ENCODE measurements at places on chromosomes 2 and 18. TPM values are rescaled to one million over a fixed set of nuclear protein-coding genes. Genes with fewer than 3 reads are reported as not detected.

DNA sequence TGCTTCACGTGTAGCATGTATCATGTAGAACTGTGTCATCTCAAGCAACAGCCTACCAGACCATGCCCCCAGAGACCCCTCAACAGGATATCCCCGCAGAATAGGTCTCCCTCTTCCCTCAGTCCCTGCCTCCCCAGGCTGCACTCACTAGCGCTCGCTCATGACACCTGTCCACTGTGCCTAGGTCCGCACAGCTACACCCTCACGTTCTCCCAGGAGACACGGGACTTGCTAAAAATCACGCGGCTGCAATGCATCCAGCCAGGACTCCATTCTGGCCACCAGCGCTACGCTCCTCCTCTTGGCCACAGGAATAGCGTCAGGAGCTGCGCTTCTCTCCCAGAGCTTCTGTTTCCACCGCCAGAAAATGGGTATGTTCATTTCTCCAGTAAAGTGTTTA, 2.5 kb downstream of the PXDN start:
- no peak for DNase-seq

Gene NEU4
- total RNA-seq, result 0.86 TPM

Gene CYP27C1
- total RNA-seq, result not detected

DNA sequence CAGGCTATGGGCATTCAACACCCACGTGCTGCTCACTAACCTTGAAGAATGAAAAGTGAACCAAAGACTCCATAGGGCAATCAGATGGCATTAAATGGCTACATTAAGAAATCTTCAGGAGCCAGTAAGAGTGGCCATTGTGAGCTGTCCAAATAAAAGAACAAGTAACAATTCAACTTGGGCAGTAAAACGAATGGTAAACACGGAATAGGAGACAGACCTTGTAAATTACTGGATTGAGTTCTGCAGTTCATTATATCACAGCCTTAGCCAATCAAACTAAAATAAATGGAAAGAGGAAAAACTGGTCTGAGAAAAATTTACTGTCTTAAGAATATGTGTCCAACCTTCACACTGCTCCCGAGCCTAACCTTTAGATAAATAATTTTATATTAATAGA, 306.5 kb upstream of the ZNF521 start:
- no peak for DNase-seq

DNA sequence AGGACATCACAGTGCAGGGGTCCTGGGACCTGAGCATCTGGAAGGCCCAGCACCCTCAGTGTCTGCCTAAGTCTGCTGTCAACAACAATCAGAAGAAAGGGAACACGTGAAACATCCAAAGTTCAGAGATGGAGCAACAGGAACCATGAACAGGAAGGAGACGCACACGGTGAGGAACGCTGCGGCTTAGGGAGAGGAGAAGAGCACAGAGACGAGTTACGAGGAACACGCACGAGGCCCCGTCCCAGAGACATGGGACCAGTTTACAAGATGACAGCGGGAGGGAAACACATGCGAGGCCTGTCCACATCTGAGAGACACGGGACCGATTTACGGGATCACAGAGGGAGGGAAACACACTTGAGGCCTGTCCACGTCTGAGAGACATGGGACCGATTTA, 2.9 kb upstream of the KCNG2 start:
- DNase-seq, result no peak

Gene ADRA2B
- not detected for total RNA-seq

GRCh38 chr2:98530114-98530513, 78.2 kb downstream of the COA5 start:
- no peak for DNase-seq

Gene SLC35F6
- total RNA-seq, result 17.7 TPM

Measured in natural killer cell treated with Interleukin-12 subunit alpha and Interleukin-12 subunit beta and Interleukin-15 and Interleukin-18, amount 100 ng/mL, for 72 hours (primary cell).